ENCODE measurements at places on chromosomes 2 and 18. TPM values are rescaled to one million over a fixed set of nuclear protein-coding genes. Genes with fewer than 3 reads are reported as not detected.
A peak's percentile ranks its signal among the peaks of the same experiment; 100 is the strongest.

The LBX2 gene
- 1.5 TPM for total RNA-seq

The LRRC30 gene
- total RNA-seq = not detected

The MOGAT1 gene
- 3.2 TPM for total RNA-seq

The LIMS3 gene
- total RNA-seq = 2.4 TPM

The CIAO1 gene
- 62.3 TPM for total RNA-seq

- peak; percentile 41 for DNase-seq
- H3K4me1 ChIP-seq = no peaks in the 10 kb centered on the region
- H3K36me3 ChIP-seq = no peaks in the 10 kb centered on the region
- no peaks in the 10 kb centered on the region for H3K27me3 ChIP-seq
- H3K27ac ChIP-seq = no peak overlapping the region
These were observed 708 bp downstream of the AGXT start for GRCh38 chr2:240869109-240869955.

- H3K27me3 ChIP-seq = peaks cover 2% of the 10 kb centered on the region
- H3K36me3 ChIP-seq = no peaks in the 10 kb centered on the region
- DNase-seq = no peak
These were observed 5.6 kb downstream of the ZAP70 start for GRCh38 chr2:97718942-97719341.

DNA sequence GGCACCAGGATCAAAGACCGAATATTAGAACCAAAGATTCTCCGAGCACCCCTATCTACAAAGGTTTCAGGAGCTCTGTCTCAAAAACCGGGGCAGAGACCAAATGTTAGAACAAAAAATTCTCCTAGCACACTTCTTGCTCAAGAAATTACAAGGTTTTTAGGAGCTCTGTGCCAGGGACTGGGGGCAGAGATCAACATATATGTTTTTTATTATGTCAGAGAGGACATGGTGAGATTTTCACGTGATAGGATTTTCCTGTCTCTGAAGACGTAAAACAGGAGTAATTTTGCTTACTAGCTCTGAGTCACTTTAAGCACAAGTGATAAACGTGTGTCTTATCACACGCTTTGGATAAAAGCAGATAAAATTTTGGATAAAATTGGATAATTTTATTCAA is 34.8 kb upstream of the ODC1 start:
- no peaks in the 10 kb centered on the region for H3K4me1 ChIP-seq
- no peak for DNase-seq
- H3K36me3 ChIP-seq = no peaks in the 10 kb centered on the region
- H3K27me3 ChIP-seq = no peaks in the 10 kb centered on the region
- no peak overlapping the region for H3K27ac ChIP-seq

GRCh38 chr18:11955239-11956029 is 25.9 kb upstream of the IMPA2 start:
- H3K36me3 ChIP-seq = no peaks in the 10 kb centered on the region
- peak; percentile 73 for DNase-seq
- H3K27me3 ChIP-seq = no peaks in the 10 kb centered on the region
- H3K27ac ChIP-seq = peak overlapping the region; percentile 46
- H3K4me1 ChIP-seq = peaks cover 7% of the 10 kb centered on the region

DNA sequence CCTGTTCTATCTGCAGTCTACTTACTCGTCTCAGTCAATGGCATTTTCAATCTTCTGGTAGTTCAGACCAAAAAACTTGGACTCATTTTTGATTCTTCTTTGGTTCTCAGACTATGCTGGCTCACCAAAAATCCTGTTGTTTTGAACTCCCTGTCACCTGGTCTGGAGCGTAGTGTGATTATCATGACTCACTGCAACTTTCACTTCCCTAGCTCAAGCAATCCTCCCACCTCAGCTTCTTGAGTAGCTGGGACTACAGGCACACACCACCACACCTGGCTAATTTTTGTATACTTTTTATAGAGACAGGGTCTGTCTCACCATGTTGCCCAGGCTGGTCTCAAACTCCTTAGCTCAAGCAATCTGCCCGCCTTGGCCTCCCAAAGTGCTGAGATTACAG is 163.3 kb upstream of the CDH7 start:
- DNase-seq = no peak
- no peaks in the 10 kb centered on the region for H3K36me3 ChIP-seq
- no peaks in the 10 kb centered on the region for H3K27me3 ChIP-seq

DNA sequence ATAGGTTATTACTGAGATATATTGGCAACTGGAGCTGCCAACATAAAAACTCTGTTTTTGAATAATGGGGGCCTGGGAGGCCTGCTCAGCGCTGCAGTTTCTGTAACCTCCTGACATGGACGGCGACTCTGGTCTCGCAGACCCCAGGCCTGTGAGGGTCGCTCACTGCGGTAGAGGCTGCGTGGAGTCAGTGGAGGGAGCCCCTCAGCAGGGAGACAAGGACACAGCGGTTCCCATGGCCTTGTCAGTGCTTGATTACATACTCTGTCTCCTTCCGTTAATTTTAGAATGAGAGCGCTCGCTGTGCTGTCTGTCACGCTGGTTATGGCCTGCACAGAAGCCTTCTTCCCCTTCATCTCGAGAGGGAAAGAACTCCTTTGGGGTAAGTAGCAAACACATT is 858 bp downstream of the TPO start:
- no peaks in the 10 kb centered on the region for H3K36me3 ChIP-seq
- H3K27ac ChIP-seq = no peak overlapping the region
- H3K27me3 ChIP-seq = no peaks in the 10 kb centered on the region
- H3K4me1 ChIP-seq = no peaks in the 10 kb centered on the region
- DNase-seq = no peak

GRCh38 chr2:235928751-235929370 is 239.3 kb downstream of the GBX2 start:
- no peak overlapping the region for H3K4me3 ChIP-seq
- no peaks in the 10 kb centered on the region for H3K4me1 ChIP-seq
- no peak overlapping the region for H3K27ac ChIP-seq
- DNase-seq = no peak
- peaks cover 16% of the 10 kb centered on the region for H3K36me3 ChIP-seq

- DNase-seq = no peak
- no peak overlapping the region for H3K27ac ChIP-seq
- peaks cover 30% of the 10 kb centered on the region for H3K4me1 ChIP-seq
- H3K27me3 ChIP-seq = no peaks in the 10 kb centered on the region
These were observed 23.9 kb upstream of the CAVIN2 start for GRCh38 chr2:191870744-191871143.

DNA sequence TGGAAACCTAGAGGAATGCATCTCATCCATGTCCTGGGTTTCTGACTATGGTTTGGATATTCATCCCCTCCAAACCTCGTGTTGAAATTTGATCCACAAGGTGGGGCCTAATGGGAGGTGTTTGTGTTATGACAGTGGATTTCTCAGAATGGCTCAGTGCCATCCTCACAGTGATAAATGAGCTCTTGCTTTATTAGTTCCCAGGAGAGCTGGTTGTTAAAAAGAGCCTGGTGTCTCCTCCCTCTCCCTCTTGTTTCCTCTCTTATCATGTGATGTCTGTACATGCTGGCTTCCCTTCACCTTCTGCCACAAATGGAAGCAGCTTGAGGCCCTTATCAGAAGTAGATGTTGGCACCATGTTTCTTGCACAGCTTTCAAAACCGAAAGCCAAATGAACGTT is 424.3 kb downstream of the DCC start:
- no peak overlapping the region for H3K27ac ChIP-seq
- H3K4me3 ChIP-seq = no peak overlapping the region
- no peaks in the 10 kb centered on the region for H3K36me3 ChIP-seq
- H3K4me1 ChIP-seq = no peaks in the 10 kb centered on the region
- H3K27me3 ChIP-seq = no peaks in the 10 kb centered on the region

- DNase-seq = no peak
- peak overlapping the region; percentile 76 for H3K4me3 ChIP-seq
- H3K36me3 ChIP-seq = peaks cover 34% of the 10 kb centered on the region
These were observed 1.5 kb downstream of the ZFAND2B start for GRCh38 chr2:219207884-219208740.

DNA sequence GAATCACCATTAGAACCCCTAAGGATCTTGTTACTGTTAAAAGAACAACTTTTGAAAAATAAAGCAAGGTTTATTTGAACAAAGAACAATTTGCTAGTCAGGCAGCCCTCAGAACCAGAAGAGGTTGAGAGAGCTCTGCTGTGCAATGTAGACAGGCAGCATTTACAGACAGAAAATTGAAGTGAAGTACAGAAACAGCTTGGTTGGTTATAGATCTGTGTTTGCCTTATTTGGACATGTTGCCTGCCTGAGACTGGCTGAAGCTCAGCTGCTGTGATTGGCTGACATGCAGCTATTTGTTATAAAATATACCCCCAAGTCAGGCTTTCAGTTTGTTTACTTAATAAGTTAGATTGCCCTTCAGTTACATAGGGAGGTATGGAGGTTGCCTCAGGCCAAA is 12.5 kb downstream of the MSTN start:
- no peak overlapping the region for H3K4me3 ChIP-seq
- no peak for DNase-seq
- no peak overlapping the region for H3K27ac ChIP-seq
- H3K4me1 ChIP-seq = no peaks in the 10 kb centered on the region
- H3K27me3 ChIP-seq = no peaks in the 10 kb centered on the region

DNA sequence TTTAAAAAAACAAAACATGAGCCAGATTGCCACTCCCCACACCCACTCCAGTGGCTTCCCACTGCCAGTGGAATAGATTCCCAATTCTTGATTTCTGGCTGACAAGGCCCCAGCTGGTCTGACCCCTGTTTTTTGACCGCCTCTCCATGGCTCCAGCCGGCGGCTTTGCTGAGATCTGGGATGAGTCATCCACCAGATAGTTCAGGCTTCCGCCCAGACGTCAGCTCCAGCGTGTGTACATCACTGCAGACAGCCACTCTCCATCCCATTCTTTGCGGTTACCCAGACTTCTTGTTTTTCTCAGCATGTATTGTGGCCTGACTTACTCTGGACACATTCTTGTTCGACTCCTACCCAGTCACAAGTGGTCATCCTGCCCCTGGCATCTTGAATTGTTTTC is 227.9 kb downstream of the GBX2 start:
- DNase-seq = no peak
- H3K4me3 ChIP-seq = no peak overlapping the region
- H3K36me3 ChIP-seq = peaks cover 20% of the 10 kb centered on the region
- H3K27ac ChIP-seq = no peak overlapping the region
- H3K4me1 ChIP-seq = no peaks in the 10 kb centered on the region

DNA sequence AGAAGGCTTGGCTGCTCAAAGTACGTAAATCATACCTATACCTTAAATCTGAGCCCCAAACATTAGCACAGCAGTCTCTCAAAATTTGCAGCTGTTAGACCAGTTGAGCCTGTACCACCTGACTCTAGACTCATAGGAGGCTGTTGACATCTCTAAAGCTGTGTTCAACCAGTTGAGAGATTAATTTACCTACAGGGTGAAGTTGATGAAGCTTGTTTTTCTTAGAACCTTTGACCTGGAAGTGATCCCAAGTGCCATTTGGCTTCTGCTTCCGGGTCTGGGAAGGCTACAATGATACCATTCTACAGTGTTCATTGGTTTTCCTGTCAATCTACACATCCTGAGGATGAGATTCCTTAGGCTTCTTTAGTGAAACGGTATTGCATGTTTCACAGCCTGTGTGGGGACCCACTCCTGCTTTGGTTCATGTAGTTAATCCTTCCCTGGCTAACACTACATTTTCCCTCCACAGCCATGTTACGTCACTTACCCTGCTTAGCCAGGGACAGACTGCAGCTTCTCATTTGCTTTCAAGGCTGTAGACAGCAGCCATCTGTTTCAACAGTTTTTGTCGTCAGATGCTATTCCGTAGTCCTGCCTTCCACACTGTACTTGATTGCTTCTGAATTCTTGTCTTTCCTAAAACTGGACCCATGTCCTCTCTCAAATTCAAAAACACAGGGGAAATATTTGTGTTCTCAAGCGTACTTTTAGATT is 4.7 kb upstream of the IL1RL2 start:
- H3K4me1 ChIP-seq = peaks cover 7% of the 10 kb centered on the region
- no peak overlapping the region for H3K4me3 ChIP-seq
- no peak for DNase-seq
- H3K36me3 ChIP-seq = peaks cover 19% of the 10 kb centered on the region

DNA sequence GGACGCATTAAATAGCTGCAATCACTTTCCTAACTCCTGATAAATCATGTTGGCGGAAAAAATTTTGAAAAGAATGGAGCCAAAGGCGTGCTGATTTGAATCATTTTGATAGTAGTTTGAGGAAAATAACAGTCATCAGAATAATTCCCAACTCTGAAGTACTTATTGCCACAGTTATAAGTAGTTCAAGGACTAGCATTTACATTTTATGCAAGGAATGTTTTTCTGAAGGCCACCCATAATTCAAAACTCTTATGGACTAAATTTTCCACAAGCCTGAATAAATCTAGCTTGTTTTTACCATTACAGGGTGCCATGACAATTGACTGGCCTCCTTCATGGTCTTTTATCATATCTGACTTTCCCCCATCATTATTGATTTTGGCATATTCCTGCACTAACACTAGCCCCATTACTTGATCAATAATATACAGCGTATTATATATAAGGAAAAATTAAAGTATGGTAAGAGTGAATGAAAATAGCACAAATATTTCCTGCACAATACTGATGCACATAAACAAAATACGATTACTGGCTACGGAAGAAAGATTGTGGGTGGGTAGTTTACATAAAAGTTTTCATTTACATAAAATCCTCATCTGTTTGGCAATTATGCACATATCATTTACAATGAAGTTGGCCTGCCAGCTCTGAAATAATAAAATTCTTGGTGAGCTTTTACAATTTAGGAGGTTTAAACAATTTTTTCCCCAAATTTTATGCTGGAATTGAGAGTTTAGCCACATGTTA is 334.6 kb downstream of the ARL6IP6 start:
- no peaks in the 10 kb centered on the region for H3K36me3 ChIP-seq
- no peaks in the 10 kb centered on the region for H3K27me3 ChIP-seq
- no peak overlapping the region for H3K27ac ChIP-seq
- no peak for DNase-seq
- H3K4me1 ChIP-seq = no peaks in the 10 kb centered on the region

- peaks cover 8% of the 10 kb centered on the region for H3K4me1 ChIP-seq
- H3K4me3 ChIP-seq = no peak overlapping the region
- no peak for DNase-seq
These were observed 88.7 kb downstream of the ADD2 start for GRCh38 chr2:70679259-70679658.

DNA sequence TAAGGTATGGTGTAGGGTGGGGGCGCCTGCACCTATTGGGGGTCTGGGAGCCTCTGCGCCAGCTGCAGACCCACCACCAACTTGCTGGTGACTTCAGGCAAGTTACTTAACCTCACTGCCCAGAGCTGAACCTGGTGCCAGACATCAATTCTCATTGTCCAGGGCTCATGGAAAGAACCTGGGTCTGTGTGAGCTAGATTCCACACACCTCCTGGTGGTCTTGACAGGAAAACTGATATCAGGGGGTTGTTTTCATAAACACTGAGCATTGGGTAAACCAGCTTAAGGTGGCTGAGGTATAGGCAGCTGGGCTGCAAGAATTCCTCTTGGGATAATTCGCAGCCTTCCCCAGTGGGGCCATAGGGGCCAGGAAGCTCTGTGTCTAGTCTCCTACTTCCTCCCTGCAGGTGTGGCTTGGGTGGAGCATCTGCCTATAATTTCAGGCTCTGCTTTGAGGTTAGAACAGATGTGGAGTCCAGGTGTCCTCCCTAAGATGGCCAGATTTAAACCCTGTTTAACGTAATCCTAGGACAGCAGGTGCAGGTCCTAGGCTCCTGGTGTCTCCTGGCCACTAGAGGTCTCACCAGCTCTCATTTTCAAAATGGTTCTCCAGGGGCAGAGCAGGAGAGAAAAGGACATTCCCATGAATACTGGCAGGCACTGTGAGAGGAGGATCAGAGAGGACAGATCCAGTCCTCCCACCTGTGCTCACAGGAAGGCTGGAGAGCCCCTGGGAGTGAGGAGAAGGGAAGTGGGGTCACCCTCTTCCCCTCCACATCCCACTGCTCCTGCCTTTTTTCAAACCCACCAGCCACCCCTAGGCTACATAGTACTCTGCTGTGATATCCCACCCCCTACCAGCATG is 100.4 kb upstream of the SMAD2 start:
- H3K36me3 ChIP-seq = no peaks in the 10 kb centered on the region
- peaks cover 21% of the 10 kb centered on the region for H3K4me1 ChIP-seq
- H3K27me3 ChIP-seq = no peaks in the 10 kb centered on the region
- peak; percentile 45 for DNase-seq
- no peak overlapping the region for H3K4me3 ChIP-seq
- no peak overlapping the region for H3K27ac ChIP-seq

Measured in lower lobe of right lung (tissue), 2 donors.